Endothelial cell of umbilical vein (primary cell): ENCODE measurements at places on chromosomes 11 and 22. TPM values are rescaled to one million over a fixed set of nuclear protein-coding genes. Genes with fewer than 3 reads are reported as not detected.

UBQLN3 gene
- not detected in 2 replicates for total RNA-seq

OR52J3 gene
- not detected in 2 replicates for total RNA-seq

TP53AIP1 gene
- total RNA-seq, result not detected in 2 replicates

DNHD1 gene
- total RNA-seq, result 6.5 and 8.6 TPM in 2 replicates

MMP13 gene
- not detected in 2 replicates for total RNA-seq

ATP5MG gene
- 211 and 242 TPM in 2 replicates for total RNA-seq

DNA sequence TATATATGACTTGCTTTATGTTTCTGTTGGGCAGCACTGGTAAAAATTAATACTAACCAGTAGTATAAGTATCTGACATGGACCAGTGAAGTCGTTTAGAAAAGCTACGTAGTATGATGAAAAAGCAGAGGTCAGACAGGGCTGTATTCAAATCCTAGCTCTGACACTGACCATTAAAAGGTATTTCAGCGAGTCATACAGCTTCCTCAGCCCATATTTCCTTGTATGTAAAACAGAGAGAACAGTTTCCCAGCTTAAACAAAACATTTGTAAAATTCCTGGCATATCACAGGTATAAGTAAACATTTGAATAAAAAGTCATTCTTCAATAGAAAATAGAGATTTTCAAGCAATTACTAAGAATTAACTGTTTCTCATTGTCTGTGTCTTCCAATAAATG lies 4.2 kb downstream of the NOX4 start:
- no peak overlapping the region for H3K4me3 ChIP-seq
- peaks cover under 1% of the 10 kb centered on the region for H3K36me3 ChIP-seq
- peak; percentile 53 for DNase-seq

- no peaks in the 10 kb centered on the region for H3K36me3 ChIP-seq
- no peak overlapping the region for H3K4me3 ChIP-seq
- H3K4me1 ChIP-seq, result no peaks in the 10 kb centered on the region
- H3K27ac ChIP-seq, result no peak overlapping the region
Observed at GRCh38 chr22:34301569-34301968, 381.3 kb upstream of the LARGE1 start.

GRCh38 chr11:60457576-60457975 lies 1.9 kb downstream of the MS4A1 start:
- H3K27me3 ChIP-seq, result no peaks in the 10 kb centered on the region
- H3K4me3 ChIP-seq, result no peak overlapping the region
- no peaks in the 10 kb centered on the region for H3K36me3 ChIP-seq
- H3K4me1 ChIP-seq, result no peaks in the 10 kb centered on the region
- no peak for DNase-seq
- H3K27ac ChIP-seq, result no peak overlapping the region

- H3K4me1 ChIP-seq, result no peaks in the 10 kb centered on the region
- H3K36me3 ChIP-seq, result no peaks in the 10 kb centered on the region
- no peak overlapping the region for H3K27ac ChIP-seq
- no peak overlapping the region for H3K4me3 ChIP-seq
- H3K27me3 ChIP-seq, result no peaks in the 10 kb centered on the region
Observed at GRCh38 chr11:107573438-107573837, 7.9 kb upstream of the ALKBH8 start.

GRCh38 chr22:43272869-43273318 lies 70.3 kb downstream of the SCUBE1 start:
- no peak for DNase-seq
- no peaks in the 10 kb centered on the region for H3K36me3 ChIP-seq
- H3K27ac ChIP-seq, result no peak overlapping the region
- no peaks in the 10 kb centered on the region for H3K4me1 ChIP-seq
- no peak overlapping the region for H3K4me3 ChIP-seq

GRCh38 chr11:65571940-65572339 lies 398 bp upstream of the FAM89B start:
- DNase-seq, result peak; percentile 73
- H3K4me1 ChIP-seq, result peaks cover 53% of the 10 kb centered on the region
- no peaks in the 10 kb centered on the region for H3K36me3 ChIP-seq
- H3K27me3 ChIP-seq, result no peaks in the 10 kb centered on the region

DNA sequence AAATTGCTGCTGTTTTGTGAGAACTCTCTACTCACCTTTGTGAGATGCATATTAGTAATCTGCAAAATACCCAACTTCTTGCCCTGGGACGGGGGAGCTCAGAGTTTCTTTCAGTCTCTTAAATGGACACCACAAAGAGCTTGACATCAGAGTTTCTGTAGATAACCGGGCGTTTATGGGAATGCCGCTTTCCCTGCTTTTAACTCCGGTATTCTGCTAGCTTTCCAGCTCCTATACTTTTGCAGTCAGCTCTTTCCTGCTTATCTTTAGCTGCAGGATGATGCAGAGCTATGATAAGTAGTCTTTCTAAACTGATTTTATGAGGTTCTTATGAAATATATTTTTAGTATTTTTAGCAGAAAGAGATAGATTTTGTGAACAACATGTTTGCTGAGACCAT lies 154.6 kb upstream of the SORL1-AS1 start:
- H3K27me3 ChIP-seq, result peaks cover 2% of the 10 kb centered on the region
- no peaks in the 10 kb centered on the region for H3K4me1 ChIP-seq
- no peak overlapping the region for H3K27ac ChIP-seq

DNA sequence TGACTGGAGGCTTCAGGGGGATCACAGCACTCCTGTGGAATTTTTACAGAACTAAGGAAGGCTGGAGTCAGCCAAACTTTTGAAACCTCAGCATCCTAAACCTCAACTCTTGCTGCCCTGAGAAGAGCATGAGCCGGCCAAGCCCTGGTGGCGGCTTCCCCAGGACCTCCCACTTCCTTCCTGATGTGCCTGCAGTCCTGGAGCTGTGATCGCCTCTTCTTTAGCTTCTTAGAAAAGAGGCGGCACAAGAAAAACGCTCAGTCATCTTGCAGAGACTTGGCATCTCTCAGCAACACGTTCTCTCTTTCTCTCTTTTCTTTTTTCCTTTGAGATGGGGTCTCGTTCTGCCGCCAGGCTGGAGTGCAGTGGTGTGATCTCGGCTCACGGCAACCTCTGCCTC lies 40.4 kb upstream of the AMPD3 start:
- peaks cover 2% of the 10 kb centered on the region for H3K27me3 ChIP-seq
- peak; percentile 34 for DNase-seq
- no peaks in the 10 kb centered on the region for H3K36me3 ChIP-seq
- no peak overlapping the region for H3K27ac ChIP-seq

- H3K27me3 ChIP-seq, result no peaks in the 10 kb centered on the region
- H3K4me1 ChIP-seq, result no peaks in the 10 kb centered on the region
- DNase-seq, result no peak
- no peak overlapping the region for H3K4me3 ChIP-seq
Observed at GRCh38 chr11:71199226-71199820, 53.1 kb downstream of the SHANK2 start.

GRCh38 chr11:72553706-72554105 lies 119.4 kb upstream of the CLPB start:
- H3K27me3 ChIP-seq, result peaks cover 12% of the 10 kb centered on the region
- no peaks in the 10 kb centered on the region for H3K36me3 ChIP-seq
- H3K4me1 ChIP-seq, result no peaks in the 10 kb centered on the region

DNA sequence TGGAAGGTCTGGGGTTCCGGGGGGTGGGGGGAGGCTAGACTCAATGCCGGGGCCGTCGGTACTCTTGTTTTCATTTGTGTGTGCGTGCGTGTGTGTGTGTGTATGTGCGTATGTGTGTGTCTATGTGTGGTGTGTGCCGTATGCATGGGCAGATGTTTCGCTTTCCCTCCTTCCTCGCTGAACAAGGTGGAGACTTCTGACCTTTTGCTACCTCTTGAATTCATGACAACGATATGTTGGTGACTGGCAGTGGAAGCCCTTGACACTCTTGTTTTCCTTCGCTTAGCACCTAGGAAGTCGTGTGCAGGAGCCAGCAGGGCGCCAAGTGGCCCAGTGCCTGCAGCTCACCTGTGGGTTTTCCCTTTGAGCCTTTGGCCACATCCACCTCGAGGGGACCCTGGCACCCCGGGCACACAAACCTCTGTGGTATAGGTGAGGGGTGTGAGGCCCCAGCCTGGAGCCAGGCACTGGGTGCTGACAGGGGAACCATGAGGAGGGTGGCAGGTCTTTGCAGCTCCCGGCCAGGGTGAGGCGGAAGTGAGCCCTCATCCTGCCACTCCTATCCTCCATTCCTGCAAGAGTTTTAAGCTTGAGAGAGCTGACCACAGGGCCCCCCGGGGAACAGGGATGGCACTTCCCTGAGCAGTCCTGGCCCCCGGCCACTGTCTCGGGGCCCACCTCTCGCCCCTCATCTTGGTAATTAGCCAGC lies 19.3 kb upstream of the TMEM191C start:
- H3K4me3 ChIP-seq, result no peak overlapping the region
- H3K27ac ChIP-seq, result no peak overlapping the region
- no peaks in the 10 kb centered on the region for H3K27me3 ChIP-seq
- H3K4me1 ChIP-seq, result no peaks in the 10 kb centered on the region
- no peak for DNase-seq
- H3K36me3 ChIP-seq, result peaks cover 9% of the 10 kb centered on the region

- no peaks in the 10 kb centered on the region for H3K4me1 ChIP-seq
- H3K27ac ChIP-seq, result no peak overlapping the region
Observed at GRCh38 chr11:116078101-116078591, 573.9 kb upstream of the CADM1 start.

- H3K27ac ChIP-seq, result peak overlapping the region; percentile 77
- DNase-seq, result peak; percentile 74
- peaks cover 10% of the 10 kb centered on the region for H3K36me3 ChIP-seq
- peaks cover 66% of the 10 kb centered on the region for H3K4me1 ChIP-seq
Observed at GRCh38 chr22:19875531-19876313, 21.0 kb upstream of the GNB1L start.

DNA sequence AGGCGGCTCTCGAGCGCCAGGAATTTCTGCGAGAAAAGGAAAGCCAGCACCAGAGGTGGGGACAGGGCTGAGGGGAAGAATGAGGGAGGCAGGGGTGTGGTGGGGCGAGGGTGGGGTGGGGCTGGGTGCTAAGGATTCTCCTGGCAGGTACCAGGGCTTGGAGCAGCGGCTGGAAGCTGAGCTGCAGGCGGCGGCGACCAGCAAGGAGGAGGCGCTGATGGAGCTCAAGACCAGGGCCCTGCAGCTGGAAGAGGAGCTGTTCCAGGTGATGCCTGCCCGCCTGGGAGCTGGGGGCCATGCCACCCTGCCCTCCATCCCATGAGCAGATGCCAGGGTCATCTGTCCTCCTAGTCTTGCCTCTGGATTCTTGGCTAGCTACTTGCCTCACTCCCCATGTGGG lies 9.4 kb downstream of the CCDC88B start:
- no peak overlapping the region for H3K4me3 ChIP-seq
- no peaks in the 10 kb centered on the region for H3K36me3 ChIP-seq
- H3K27ac ChIP-seq, result no peak overlapping the region
- H3K4me1 ChIP-seq, result no peaks in the 10 kb centered on the region
- DNase-seq, result no peak
- no peaks in the 10 kb centered on the region for H3K27me3 ChIP-seq

DNA sequence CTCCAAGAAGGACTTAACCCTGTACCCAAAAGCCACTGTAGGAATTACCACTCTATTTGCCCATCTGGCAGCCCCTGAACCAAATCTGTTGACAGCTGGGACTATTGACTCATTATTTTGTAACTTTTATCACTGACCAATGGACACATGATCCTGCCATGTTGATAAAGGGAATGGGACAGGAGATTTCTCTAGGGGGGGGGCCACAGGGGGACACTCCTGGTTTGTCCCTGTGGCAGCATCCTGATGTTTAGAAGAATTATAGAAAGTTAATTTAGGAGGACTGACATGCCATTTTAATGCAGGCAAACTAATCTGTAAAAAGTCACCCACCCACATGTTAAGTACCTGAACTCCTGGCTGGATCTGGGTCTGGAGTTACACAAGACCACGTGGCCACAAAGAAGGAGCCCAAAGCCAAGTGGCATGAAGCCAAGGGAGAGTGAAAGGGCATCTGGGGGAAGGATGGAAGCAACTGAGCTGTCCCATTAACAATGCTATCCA lies 558.1 kb downstream of the ETS1 start:
- H3K27me3 ChIP-seq, result no peaks in the 10 kb centered on the region
- no peak overlapping the region for H3K27ac ChIP-seq

DNA sequence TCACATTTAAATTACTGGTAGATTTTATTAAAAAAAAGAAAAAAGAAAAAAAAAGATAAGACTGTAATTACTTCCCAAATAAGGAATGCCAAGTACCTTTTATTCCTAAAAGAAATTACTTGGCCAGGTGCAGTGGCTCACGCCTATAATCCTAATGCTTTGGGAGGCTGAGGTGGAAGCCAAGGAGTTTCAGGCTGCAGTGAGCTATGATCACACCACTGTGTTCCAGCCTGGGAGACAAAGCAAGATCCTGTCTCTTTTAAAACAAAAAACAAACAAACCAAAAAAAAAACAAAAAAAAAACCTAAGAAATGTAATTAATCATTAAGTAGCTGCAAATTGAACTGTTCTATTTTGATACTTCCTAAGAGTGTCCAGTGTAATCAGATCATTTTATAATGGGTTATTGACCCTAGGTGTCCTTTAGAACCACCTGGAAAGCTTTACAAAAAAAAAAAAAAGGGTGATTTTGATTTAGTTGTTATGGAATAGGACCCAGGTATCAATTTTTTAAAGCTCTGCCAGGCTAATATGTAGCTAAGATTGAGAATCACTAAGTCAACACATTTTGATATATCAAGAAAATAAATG lies 10.8 kb downstream of the LIN7C start:
- no peaks in the 10 kb centered on the region for H3K4me1 ChIP-seq
- no peak for DNase-seq
- peaks cover 17% of the 10 kb centered on the region for H3K36me3 ChIP-seq

GRCh38 chr22:20672732-20673131 lies 101.2 kb upstream of the SERPIND1 start:
- peaks cover 50% of the 10 kb centered on the region for H3K27me3 ChIP-seq
- H3K4me1 ChIP-seq, result no peaks in the 10 kb centered on the region
- no peak overlapping the region for H3K27ac ChIP-seq
- no peak overlapping the region for H3K4me3 ChIP-seq

- no peak for DNase-seq
- no peaks in the 10 kb centered on the region for H3K4me1 ChIP-seq
- no peak overlapping the region for H3K27ac ChIP-seq
- no peaks in the 10 kb centered on the region for H3K27me3 ChIP-seq
Observed at GRCh38 chr11:11252403-11252802, 100.6 kb downstream of the CSNK2A3 start.
